ENCODE measurements at places on chromosomes 16 and 17.

GRCh38 chr17:81822312-81822637, 10.8 kb downstream of the MCRIP1 start:
- DNase-seq, result no peak

DNA sequence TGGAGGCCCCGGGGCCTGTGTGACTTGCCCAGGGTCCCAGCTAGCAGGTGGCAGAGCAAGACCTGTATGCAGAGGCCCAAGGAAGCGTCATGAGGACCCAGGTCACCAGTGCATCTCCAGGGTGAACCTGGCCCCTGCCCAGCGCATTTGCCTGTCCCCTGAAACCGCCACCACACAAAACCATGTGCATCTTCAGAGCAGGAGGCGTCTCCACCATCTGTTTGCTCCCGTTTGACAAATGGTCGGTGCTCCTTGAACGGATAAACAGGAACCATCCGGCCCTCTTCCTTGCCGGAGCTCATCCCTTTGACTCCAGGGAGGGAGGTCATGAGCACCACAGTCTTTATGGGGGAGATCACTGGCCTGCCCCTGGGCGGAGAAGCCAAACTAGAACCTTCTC, 62.5 kb downstream of the JPH3 start:
- DNase-seq, result no peak

GRCh38 chr17:29041571-29041970, 1.4 kb upstream of the PIPOX start:
- DNase-seq, result no peak

GRCh38 chr17:60926466-60927183, 249.0 kb downstream of the BCAS3 start:
- DNase-seq, result no peak

- peak; percentile 25 for DNase-seq
Measured at GRCh38 chr17:29292071-29292991, 1.6 kb downstream of the NUFIP2 start.

DNA sequence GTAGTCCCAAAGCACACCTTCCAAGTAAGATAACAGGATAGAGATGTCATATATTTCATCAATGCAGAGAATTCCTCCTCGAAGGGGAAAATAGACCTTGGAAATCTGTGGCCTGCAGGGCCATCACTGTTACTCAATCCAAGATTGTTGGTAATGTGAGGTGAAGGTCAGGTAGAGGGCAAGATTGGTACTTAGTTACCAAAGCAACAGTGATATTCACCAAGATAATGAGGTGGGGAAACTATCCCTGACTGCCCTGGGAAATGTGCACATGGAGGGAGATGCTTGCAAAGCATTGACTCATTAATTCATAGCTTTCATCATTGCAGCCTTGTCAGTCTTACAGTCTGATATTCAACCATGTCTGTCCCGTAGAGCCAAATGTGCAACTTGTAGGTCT, 234.1 kb upstream of the MON1B start:
- DNase-seq, result no peak

DNA sequence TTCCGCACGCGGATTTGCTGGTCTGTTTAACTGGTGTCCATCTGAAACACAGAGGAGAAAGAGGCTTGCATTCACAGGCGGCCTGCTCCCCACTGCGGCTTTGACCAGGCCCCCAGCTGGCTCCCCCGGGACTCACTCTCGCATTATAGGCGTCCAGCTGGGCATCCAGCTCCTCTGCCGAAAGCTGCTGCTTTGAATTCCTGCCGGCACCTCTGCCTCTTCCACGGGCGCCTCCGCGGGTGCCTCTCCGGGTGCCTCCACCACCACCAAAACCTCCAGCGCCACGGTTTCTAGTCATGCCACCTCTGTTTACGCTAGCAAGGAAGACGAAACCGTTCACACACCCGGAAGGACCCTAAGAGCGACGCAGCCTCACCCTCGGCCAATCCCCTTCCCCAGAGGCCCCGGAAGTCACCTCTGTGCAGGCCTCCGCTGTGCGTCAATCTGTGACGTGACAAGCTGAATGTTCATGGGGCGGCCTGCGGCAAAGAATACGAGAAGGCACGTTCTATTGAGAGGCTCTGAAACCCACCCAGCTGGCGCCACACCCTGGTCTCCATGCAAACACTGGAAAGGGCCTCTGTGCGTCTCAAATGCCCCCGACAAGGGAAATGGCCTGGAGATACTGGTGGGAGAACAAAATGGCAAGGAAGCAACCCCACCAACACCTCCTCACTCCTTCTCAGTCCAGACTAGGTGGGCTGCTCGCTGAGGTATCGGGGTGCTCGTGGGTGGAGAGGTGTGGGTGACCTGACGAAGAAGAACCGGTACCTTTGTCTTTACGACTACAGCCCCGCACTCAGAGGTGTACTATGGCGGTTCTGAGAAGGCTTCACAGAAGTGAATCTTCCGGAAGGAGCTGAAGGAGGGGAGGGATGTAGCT, 3.0 kb downstream of the ALYREF start:
- no peak for DNase-seq
